ENCODE measurements at places on chromosomes 12 and 14.

DNA sequence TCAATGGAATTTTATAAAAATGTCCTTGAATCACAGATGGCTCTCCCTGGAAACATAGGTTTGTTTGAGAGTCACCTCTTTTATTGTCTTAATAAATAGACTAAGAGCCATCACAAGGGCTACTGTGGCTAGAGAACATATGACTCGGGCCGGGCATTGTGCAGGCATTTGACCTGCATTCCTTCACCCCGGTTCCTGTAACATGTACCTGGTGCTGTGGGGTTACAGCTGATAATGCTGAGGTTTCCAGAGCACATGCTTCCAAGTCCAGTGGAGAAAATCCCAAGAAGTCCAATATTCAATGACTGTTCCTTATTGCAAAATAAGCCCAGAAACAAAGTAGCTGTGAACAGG is 1.0 kb upstream of the ACACB start:
- DNase-seq, result no peak

DNA sequence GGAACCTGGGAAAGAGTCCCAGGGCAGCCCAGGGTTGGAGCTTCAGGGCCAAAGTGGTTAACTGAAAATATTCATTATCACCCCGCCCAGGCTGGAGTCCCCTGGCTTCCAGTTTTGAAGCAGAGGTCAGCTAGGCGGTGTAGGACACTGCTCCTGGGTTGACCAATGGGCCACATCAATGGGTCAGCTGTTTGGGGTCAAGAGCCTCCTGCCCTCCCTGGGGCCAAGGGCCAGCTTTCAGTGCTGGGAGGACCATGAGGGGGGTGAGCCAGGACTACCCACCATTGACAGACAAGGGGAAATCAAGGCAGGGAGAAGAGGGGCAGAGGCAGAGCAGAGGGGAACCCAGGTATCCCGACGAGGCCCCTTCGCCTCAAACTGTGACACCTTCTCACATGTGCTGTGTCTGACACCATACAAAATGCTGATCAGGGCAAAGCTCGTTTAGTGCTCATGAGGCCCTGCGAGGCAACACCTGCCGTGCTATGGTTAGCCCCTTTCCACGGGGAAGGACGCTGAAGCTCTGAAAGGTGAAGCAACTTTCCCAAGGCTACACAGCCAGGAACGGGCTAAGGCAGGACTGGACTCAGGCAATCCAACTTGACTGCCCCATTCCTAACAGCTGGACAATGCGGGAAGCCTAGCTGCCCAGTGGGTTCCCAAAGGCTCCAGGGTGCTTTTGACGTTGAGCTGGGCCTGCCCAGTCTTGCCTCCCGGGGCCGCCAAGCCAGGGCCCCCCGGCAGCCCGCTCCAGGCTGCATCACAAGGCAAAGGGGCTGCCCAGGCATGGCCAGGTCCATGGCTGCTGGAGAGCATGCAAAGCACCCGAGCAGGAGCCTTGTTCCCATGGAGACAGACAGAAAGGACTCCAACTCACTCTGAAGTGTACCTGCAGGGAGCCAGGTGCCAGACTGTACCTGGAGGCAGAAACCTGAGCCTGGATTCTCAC is 2.0 kb downstream of the SYNE3 start:
- DNase-seq, result no peak

DNA sequence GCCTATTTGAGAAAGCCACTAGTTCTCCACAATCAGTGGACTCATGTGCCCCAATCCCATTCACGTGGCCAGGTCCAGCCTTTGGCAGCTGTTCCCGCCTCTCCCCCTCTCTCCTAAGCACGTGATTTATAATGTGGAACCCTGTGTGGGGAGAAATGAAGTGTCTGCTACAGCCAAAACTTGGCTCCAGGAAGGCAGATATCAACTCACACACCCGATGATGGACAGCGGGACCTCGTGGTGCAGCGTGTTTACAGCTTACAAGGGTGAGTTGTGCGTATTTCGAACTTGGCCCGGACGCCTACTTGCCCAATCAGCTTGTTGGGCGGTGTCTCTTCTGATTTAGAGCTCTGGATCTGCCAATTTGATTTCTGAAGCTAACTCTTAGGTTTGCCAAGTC is 38.1 kb upstream of the FAM181A start:
- DNase-seq, result no peak

DNA sequence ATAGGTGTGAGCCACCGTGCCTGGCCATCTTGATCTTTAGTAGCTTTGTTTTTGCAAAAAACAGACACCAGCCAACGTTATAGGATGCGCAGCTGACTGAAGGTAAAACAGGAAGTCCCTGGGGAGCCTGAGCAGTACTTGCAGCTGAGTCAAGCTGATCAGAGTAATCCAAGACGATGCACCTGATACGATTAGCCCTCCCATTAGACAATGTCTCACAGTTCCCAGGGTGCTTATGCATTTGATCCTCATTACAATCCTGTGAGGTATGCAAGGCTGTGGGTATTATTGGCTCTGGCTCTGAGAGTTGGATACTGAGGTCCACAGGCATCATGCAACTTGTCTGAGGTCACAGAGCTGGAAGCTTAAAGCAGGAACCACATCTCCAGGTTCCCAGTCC is 8.1 kb downstream of the KRT18 start:
- DNase-seq, result no peak

- DNase-seq, result no peak
Observed at GRCh38 chr14:91985008-91985407, 37.5 kb upstream of the FBLN5 start.

- no peak for DNase-seq
Observed at GRCh38 chr12:99567072-99567471, 80.5 kb upstream of the GARIN6 start.

GRCh38 chr12:97474161-97474560 is 11.6 kb downstream of the RMST start:
- no peak for DNase-seq

- DNase-seq, result no peak
Observed at GRCh38 chr12:38707648-38708047, 197.7 kb downstream of the CPNE8 start.

DNA sequence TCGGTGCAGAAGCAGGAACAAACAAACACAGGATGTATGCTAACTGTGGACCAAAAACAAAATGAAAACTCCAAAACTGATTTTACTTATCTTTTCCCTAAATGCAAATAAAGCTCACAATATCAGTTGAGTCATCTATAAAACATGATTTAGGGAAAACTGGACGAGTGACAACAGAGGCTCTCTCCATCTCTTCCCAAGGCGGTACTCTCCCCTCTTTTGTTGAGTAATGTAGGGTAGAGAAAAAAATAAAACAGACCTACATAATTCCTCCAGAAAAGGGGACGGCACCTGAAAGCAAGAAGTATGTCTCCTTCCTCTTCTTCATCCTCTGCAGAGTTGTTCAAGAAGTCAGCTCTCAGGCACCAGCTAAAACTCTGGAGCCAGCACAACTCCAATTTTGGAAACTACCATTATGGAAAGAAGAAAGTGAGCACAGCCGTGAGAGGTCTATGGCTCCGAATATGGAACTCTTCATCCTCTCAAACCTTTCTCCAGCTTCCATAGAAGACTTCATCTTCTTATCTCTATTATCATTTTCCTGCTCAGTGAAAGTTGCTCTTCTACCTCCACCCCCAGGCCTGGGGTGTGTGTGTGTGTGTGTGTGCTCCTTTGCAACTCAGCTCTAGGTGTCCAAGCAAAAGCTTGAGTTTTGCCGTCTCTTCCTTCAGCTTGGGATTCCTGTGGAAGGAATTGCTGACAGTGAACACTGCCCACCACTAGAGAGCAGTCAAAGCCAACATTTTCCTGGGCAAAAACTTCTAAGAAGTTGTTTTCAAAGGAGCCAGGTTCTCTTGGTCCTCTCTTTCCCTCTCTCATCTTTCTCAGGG is 155.4 kb downstream of the DIO2 start:
- peak; percentile 34 for DNase-seq

GRCh38 chr12:70798016-70798783 is 122.3 kb downstream of the PTPRR start:
- DNase-seq, result no peak

DNA sequence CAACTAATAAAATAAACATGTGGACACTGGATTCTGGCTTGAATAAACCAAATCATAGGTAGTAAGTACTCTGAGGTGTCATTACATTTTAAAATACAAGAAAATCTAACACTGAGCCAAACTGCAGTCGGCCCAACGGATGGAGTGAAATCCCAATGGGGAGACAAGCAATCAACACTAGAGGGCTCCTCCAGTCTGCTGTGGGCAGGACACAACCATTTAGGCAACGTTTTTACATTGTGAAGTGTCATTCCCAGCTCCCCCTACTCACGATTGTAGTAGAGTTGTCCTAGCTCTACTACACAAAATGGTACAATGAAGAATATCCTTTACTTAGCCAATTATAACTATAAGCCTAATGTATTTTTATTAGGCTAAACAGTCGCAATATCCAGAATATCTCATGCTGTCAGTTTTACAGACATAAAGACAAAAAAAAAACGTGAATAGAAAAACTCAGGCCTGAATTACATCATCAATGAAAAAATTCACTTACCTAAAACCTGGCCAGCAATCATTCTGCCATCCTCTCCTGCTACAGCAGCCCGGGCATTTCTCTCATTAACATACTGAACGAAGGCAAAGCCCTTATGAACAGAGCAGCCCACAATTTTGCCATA is 35.7 kb downstream of the HNRNPC start:
- no peak for DNase-seq

GRCh38 chr12:1581973-1582708 is 12.2 kb downstream of the FBXL14 start:
- DNase-seq, result no peak

GRCh38 chr12:103241184-103241583 is 254.6 kb downstream of the C12orf42 start:
- DNase-seq, result no peak

DNA sequence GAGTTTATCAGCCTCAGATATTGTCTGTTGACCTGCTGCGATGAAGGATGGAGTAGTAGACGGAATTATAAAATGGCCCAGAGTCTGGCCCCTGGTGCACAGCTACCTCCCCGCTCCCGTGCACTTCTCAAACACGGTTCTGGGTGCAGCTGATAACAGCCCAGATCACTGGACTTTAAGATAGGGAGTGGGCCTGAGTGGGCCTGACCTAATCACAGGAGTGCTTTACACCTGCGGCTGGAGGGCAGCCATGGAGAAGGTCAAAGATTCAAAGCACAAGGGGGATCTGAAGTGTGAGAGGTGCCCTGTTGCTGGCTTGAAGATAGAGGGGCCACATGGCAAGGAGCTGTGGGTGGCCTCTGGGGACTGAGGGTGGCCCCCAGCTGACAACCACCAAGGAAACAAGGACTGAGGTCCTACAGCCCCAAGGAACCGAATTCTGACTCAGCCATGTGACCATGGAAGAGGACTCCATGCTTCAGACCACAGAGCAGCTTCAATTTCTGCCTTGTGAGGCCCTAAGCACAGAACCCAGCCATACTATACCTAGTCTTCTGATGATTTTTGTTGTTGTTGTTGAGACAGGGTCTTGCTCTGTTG is 113.4 kb downstream of the ZNF664 start:
- no peak for DNase-seq

GRCh38 chr14:104322531-104323366 is 184.4 kb downstream of the KIF26A start:
- no peak for DNase-seq

Data from RWPE1 (cell line).